ENCODE measurements at places on chromosomes 11 and 22.

GRCh38 chr22:37563153-37564081 lies 3.1 kb downstream of the CDC42EP1 start:
- DNase-seq: peak; percentile 90

- DNase-seq: no peak
These were observed 54.3 kb downstream of the SCUBE1 start for GRCh38 chr22:43288807-43289420.

- no peak for DNase-seq
These were observed 35.4 kb downstream of the MCHR1 start for GRCh38 chr22:40714499-40715337.

DNA sequence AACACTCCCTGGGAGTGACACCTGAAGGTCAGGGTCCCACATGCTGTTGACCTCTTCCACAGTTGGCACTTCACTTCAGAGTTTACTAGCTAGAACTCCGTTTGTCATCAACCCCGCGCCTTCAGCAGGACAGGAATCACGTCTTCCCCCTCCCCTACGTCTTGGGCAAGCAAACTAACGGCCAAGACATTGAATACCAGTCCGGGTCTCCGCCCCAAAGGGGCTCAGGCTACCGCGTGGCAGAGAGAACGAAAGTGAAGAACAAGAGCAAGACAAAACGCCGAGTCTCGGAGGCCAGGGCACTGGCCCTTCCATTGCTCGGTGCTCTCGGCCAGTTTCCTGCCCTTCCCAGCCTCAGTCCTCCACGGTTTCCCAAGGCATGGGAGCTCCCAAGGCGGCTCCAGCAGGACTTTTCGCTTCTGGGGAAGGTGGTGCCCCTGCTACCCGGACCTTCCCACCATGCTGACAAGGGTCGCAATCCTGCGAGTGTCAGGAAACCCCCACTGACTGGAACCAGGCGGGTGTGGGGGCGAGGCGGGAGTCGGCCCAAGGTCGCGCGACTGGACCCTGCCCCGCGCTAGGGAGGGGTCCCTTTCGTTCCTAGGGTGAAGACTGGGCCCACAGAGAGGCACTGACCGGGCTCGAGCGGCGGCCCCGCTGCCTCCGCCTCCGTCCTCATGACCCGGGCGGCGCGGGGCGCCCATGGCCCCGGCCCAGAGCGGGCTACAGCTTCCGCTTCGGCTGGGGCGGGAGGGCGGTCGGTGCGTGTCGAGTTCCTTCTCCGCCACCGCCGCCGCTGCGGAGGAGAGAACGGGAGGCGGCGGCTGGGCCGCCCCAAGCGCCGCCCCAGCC lies at the start of gene GUCD1:
Gene GUCD1, minus strand, starts transcription at position 826 of the 852 bp plus-strand sequence. Its CDS starts 147 bp downstream, at position 679.
- peak; percentile 41 for DNase-seq

GRCh38 chr11:129905402-129905801 lies 10.0 kb upstream of the NFRKB start:
- no peak for DNase-seq

GRCh38 chr22:45863981-45864751 lies 112.8 kb downstream of the WNT7B start:
- peak; percentile 79 for DNase-seq
